Stimulated activated naive CD8-positive, alpha-beta T cell treated with anti-CD3 and anti-CD28 coated beads, Interleukin-15, amount 100 ng/mL, for 72 hours (primary cell): ENCODE measurements at places on chromosomes 3 and 15.

DNA sequence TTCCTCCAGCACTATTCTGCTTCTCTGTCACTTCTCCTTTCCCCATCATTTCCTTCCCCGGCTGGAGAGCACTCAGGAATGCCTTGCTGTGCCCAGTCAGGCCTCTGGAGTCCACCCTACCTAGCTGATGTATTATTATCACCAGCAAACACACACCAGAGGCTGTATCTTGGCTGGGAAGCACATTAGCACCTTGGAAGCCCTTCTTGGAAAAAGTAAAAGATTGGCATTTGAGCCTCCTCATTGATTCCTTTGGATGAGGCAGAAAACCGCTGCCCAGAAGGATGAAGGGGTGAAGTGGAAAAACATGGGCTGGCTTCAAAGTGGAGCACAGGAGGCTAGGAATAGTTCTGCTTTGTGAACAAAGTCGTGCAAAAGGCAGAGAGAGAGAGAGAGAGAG lies 244.3 kb downstream of the RPLP1 start:
- no peak for DNase-seq

DNA sequence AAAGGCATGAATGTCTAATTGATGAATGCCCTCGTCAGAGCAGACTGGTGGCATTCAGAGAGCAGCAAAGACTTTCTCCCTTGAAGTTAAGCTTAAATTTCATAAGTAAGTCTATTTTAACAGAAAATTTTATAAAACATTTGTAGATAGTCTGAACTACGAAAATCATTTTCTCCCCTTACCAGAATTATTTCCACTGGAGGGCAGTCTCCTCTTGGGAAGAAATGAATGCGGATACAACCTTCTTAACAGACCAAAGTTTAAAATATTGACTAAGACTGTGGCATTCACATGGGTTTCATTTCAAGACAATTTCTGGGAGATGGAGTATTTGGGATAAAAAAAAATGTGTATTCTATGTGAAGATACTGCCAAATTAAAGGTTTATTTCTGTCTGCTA lies 669.0 kb downstream of the FHIT start:
- DNase-seq = no peak

DNA sequence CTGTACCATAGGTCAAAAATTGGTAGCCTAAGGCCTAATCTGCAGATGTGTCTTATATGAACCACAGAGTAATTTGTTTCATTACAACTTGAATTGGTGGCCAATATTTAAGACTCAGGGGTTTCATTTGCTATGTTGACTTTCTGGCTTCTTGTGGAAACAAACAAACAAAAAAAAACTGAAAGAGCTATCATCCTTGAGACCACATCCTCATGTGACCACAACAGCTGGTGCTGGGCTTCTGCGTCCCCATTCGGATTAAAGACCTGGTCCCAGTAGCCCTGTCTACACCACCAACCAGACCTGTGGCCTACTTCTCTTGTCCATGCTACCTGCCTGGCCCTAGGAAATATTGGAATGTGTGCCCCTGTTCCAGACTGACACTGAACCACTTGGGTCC lies 61.7 kb downstream of the STRIT1 start:
- DNase-seq = no peak

DNA sequence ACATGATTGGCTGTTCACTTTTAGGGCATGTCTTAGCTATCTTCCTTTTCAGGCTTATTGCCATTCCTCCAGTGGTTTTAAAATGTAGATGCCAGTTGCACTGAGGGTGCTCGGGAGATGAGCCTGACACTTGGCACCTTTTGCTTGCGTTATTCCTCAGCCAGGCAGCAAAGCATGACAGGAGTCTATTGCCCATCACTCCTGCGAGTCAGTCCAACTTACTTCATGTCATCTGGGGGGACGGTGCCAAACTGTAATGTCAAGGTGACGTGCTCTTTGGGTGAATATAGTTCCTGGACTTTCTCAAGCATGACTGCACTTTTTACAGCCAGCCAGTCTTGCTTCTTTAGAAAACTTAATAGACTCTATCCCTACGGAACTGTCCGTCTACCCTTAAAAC lies 406.0 kb upstream of the C2CD4B start:
- DNase-seq = no peak

GRCh38 chr15:57892181-57892580 lies 173.3 kb downstream of the ALDH1A2 start:
- DNase-seq = no peak

DNA sequence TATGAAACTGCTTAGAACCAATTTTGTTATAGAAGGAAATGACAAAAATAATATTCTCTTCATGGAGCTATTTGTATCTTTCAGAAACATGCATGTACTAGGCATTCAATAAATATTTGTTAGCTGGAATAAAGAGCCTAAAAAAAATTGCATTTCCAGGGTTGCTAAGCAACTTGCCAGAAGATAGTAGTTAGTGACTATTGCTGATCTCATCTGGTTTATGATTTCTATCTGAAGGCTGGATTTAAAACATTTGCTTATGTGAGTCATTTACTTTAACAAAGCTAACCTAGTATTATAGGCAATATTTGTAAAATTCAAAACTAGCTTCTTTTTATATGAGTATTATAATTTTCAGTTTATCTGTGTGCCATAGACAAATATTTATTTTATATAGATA lies 78.3 kb downstream of the NAALADL2 start:
- DNase-seq = no peak

- no peak for DNase-seq
Measured at GRCh38 chr3:121998030-121998580, 23.9 kb downstream of the ILDR1 start.

DNA sequence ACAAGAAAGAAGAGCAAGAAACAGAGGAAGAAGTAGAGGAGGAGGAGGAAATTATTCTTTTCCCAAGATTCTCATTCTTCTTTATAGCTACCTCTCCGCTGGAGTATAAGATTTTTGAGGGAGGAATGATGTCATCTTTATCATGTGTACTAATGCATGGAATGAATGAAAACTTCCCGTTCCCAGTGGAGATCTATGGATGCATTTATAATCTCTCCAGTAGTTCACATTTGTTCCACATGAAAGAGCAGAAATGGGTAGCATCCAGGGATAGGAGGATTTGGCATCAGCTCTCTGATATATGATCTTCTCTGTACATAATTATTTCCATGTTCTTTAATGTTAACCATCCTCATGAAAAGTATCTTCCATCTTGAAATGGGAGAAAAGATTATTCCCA lies 244.4 kb downstream of the ADAMTSL3 start:
- no peak for DNase-seq

GRCh38 chr3:32126305-32127015 lies 20.0 kb downstream of the GPD1L start:
- no peak for DNase-seq

- no peak for DNase-seq
Measured at GRCh38 chr3:141255846-141256261, 24.2 kb downstream of the PXYLP1 start.

GRCh38 chr3:20316238-20316637 lies 130.2 kb upstream of the SGO1 start:
- no peak for DNase-seq

DNA sequence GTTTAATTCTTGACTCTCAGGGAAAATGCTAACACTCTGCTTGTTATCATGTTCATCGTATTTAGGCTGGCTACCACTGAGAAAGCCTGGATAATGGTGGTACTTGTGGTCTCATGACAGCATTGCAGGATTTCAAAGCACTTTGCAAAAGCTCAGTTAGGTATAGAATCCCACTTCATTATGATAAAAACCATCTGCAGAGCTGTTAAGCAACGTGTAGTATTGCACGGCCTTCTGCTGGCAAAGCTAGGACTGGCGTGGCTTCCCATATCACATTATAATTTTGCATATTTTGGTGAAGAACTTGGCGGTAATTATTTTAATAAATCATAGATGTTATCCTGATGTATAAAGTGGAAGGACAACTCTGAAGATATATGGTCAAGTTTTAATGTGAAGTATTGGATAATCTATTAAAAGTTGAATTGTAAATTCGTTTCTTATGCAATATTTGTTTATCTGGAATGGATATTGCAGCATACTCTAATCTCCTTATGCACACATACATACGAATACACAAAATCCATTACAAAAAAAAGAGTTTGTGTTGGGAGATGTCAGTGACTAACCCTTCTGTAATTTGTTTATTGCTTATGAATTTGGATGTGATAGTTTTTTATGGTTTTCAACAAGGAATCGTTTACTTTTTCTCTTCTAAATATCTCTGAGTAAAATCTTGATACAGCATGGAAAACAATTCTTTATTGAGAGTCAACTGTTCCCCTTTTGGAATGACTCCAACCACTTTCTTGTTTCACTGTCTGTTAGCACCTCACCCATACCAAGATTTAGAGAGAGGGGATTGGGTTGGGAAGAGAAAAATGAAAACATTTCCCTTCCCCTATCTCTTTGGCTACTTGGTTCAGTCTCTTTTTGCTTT lies 9.2 kb downstream of the RAB8B start:
- DNase-seq = no peak

- no peak for DNase-seq
Measured at GRCh38 chr15:58074452-58074851, 8.9 kb upstream of the ALDH1A2 start.

- no peak for DNase-seq
Measured at GRCh38 chr3:40417845-40418543, 31.0 kb downstream of the ENTPD3 start.

DNA sequence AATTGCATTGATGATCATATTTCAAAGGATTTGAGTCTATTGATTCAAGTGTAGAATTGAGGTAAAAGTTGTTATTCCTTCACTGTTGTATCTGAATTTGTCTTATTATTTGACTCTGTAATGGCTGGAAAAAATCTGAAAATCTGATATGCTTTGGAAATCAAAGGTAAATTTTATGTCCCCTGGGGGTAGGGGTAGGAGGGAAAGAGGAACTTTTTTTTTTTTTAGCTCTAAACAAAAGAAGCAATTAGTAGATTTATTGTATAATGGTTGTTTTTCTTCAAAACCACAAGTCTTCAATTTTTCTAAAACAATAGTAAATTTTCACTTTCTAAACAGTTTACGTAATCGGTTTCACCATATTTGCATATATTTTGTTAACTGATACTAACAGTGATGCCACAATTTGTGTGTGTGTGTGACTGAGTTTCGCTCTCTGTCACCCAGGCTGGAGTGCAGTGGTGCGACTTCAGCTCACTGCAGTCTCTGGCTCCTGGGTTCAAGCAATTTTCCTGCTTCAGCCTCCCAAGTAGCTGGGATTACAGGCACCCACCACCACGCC lies 91.7 kb upstream of the GOLGA6L4 start:
- DNase-seq = no peak

DNA sequence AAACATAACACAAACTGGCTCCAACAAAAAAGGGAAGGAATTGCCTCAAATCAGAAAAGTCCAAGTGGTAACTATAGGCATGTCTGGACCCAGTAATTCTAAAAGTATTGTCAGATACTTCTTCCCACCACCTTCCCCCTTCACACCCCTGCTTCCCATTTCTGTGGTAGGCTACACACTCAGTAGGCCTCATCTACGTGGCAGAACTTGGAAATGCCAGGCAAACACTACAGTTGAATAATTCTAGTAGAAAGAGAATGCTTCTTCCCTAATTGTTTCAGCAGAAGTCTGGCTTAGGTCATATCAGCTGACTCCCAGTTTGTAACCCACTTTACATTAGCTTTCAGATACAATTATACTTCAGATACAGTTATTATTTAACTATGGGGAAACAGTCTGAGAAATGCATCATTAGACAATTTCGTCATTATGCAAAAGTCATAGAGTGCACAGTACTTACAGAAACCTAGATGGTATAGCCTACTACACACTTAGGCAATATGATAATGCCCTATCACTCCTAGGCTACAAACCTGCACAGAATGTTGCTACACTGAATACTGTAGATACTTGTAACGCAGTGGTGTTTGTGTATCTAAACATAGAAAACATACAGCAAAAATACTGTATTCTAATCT lies 6.4 kb downstream of the SETMAR start:
- no peak for DNase-seq

- no peak for DNase-seq
Measured at GRCh38 chr15:37109168-37109871, 9.0 kb upstream of the MEIS2 start.

DNA sequence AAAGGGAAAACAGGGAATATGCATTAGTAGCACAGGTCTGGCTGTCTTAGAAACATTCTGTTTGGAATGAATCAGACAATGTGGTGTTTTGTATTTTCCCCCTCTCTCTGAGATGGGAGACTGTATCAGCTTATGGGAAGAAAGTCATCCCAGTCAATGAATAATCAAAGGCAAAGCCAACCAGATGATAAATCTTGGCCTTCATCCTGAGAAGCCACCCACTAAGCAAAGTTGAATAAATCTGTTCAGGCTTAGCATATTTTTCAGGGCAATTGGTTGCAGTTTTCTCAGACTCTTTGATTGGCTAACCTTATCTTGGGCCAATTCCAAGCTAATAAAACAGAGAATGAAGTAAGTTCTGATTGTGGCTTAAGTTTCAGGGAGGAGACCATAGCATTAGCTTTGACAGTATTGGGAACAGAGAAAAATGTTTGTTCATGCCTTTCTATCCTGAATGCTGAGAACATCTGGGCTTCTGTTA lies 63.6 kb upstream of the ARL8B start:
- DNase-seq = no peak

DNA sequence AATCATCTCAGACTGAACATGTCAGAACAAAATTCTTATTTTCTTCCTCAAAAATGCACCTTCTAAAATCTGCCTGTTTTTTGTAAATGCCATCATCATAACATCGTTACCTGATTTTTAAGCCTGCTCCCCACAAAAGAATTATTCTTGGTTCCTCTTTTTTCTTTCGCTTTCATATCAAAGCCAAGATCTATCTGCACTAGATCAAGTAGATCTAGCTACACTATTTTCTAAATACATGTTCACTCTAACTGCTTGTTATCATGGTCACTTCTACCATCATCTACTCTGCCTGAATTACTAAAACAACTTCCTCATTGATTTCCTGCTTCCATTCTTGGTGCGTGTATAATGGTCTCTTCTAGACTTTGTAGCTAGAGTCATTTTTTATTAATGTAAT lies 217.7 kb downstream of the ARPP21 start:
- DNase-seq = no peak

GRCh38 chr3:194277786-194278130 lies 73.4 kb downstream of the CPN2 start:
- DNase-seq = no peak

GRCh38 chr3:133874761-133875438 lies 20.8 kb downstream of the RAB6B start:
- no peak for DNase-seq

GRCh38 chr3:136277634-136278033 lies 27.5 kb downstream of the PCCB start:
- DNase-seq = no peak

- no peak for DNase-seq
Measured at GRCh38 chr15:48946074-48946839, 17.5 kb downstream of the SHC4 start.

GRCh38 chr15:57432141-57432741 lies 55.9 kb downstream of the CGNL1 start:
- DNase-seq = no peak

DNA sequence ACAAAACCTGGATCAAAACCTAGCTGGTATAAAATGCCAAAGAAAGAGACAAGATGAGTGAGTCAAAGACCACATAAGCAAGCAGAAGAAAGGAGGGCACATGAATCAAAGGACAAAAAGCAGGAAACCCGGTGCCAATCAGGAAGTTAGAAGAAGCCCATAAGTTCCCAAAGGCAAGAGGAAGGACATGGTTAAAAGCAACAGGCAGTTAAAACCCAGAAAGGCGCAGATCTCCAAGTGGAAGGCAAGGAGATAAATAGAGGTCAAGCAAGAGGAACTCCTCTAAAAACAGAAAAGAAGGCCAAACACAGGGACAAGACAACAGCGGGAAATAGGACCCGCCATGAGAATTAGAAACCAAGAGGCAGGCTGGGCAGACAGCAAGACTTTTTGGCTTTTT lies 4.4 kb downstream of the TMOD2 start:
- DNase-seq = no peak
